Activated naive CD4-positive, alpha-beta T cell (primary cell): ENCODE measurements at places on chromosomes 3 and 15.
A peak's percentile ranks its signal among the peaks of the same experiment; 100 is the strongest.

DNA sequence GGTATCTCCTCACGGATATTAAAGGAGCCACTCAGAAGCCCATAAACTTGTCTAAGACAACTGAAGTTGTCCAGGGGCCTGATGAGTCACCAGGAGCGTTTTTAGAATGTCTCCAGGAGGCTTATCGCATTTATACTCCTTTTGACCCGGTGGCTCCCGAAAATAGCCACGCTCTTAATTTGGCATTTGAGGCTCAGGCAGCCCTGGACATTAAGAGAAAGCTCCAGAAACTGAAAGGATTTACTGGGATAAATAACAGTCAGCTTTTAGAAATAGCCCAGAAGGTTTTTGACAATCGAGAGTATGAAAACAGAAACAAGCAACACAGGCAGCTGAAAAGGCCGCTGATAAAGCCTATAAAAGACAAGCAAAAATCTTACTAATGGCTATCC lies 4.1 kb downstream of the DET1 start:
- DNase-seq, result no peak

- no peak for DNase-seq
Measured at GRCh38 chr3:99934975-99935797, 117.5 kb downstream of the CMSS1 start.

DNA sequence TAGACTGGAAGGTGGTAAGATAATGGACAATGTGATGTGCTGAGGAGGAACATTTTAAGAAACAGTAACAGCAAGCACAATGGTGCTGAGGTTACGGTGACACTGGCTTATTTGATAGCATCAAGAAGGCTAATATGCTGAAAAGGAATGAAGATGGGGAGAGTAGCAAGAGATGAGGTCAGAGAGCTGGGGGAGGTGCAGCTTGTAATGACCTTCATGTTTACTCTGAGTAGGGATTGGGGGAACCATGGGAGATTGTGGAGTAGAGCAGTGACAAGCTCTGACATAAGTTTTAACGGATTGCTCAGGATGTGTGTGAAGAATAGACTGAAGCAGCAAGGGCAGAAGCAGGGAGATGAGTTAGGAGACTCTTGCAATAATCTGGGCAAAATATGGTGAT lies 56.7 kb downstream of the DGKG start:
- no peak for DNase-seq

DNA sequence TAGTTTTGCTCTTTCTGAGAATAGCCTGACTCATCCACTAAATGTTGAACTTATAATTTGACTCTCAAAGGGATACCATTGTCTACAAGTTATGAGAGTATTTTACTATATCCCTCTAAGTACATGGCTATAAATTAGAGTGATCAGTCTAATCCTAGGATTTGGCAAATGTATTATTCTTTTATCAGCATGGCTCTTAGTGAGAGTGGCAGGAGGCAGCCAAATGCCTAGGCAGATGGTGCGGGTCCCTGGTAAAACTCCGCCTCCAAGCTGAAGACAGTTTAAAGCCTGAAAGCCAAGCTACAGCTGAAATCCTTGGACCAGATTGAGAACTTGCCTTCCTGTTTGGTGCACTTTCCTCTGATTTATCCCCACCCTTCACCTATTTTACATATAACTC lies 631.8 kb downstream of the SQOR start:
- DNase-seq, result no peak

DNA sequence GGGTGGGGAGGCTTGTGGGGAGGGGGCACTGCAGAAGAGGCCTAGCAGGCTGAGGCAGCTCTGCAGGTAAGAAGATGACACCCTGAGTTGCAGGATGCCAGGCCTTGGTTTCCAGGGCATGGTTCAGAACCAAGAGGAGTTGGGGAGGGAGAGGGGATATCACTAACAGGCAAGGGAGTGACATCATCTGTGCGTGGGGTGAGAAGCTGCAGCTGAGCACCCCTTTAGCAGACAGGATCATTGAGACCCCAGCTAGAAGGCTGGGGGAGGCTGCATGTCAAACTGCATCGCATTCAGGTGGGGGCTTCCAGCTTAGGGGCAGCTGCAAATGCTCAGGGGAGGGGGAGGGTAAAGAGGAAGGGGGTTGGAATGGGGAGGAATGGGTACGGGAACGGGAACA lies 23.0 kb downstream of the CACNA2D2 start:
- no peak for DNase-seq

DNA sequence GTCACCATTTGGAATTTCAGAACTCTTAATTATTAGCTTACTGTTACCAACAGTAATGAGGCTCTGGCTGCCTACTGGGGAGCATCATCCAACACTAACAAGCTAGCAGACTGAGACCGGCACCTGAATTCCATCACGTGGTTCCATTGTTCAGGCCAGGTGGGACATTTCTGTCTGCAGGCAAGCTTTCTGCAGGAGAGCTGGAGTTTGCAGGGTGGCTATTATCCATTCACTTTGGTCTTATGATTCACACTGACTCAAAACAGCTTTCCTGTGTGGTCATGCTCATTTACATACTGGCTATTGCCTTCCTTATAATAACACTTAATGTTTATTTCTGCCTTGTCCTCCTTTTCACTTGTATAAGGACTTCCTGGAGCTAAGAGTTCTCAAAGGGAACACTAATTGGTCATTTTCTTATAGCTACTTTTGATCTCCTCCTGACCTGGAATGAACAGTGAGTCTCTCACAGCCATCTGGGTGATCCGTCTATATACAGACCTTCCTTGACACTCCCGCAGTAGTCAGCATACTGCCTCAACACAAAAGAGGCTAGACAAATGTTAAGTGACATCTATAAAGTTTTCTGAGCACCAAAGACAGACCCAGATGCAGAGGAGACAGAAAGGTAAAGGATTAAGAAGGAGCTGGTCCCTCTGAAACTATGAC lies 695.4 kb downstream of the FHIT start:
- no peak for DNase-seq

GRCh38 chr3:135248213-135248612 lies 453.2 kb downstream of the EPHB1 start:
- DNase-seq, result no peak

GRCh38 chr15:66496951-66497501 lies 536 bp downstream of the SNAPC5 start:
- DNase-seq, result no peak

- no peak for DNase-seq
Measured at GRCh38 chr3:141410408-141410807, 42.1 kb downstream of the ZBTB38 start.

DNA sequence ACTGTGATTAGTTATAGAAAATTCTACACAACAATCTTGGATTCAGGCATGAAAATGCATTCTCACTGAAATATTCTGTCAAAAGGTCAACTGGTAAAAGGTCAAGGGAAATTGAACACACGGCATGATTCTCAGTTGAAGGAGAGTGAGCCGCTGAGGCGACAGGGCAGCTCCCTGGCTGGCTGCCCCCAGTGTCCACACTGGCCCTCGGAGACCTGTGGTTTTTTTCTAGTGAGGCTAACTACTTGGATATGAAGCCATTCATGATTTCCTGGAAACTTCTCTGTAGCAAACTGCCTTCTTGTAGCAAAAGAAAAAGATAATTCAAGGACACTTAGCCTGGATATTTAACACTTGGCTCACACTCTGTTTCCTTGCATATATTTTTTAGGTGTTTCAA lies 37.2 kb downstream of the AADACL2 start:
- DNase-seq, result no peak

DNA sequence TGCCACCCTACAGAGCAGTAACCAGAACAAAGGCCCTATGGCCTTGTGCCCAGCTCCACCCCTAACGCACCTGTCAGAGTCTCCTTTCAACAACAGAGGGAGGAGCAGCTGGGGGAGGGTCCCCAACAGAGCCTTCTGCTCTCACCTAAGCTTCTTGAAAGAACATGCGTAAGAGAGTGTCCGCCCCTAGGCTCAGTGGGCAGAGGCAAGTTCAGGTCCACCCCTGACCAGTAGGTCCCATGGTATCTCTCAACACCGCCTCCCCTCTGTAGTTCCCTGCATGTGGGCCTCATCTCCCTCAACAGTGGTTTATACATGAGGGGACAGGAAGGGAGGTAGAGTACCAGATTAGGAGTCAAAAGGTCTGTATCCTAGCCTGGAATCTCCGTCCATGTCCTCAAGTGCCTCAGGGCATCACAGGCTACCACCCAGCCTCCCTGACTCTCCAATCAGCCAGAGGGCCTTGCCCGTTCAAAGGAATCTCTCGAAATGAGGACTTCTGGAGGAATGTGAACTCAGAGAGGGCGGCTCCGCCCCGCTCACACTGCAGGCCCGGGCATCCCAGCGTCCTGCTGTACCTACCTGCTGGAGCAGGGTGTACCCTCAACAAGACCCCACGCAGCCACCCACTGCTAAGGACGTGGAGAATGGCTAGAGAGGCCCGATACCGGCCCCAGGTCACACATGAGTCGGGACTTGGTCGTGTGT lies 680 bp downstream of the POC1A start:
- DNase-seq, result no peak

- no peak for DNase-seq
Measured at GRCh38 chr3:121992601-121993560, 29.2 kb downstream of the ILDR1 start.

- no peak for DNase-seq
Measured at GRCh38 chr3:58559586-58559985, 17.6 kb downstream of the FAM107A start.

GRCh38 chr3:13099707-13100106 lies 26.5 kb upstream of the IQSEC1 start:
- no peak for DNase-seq

DNA sequence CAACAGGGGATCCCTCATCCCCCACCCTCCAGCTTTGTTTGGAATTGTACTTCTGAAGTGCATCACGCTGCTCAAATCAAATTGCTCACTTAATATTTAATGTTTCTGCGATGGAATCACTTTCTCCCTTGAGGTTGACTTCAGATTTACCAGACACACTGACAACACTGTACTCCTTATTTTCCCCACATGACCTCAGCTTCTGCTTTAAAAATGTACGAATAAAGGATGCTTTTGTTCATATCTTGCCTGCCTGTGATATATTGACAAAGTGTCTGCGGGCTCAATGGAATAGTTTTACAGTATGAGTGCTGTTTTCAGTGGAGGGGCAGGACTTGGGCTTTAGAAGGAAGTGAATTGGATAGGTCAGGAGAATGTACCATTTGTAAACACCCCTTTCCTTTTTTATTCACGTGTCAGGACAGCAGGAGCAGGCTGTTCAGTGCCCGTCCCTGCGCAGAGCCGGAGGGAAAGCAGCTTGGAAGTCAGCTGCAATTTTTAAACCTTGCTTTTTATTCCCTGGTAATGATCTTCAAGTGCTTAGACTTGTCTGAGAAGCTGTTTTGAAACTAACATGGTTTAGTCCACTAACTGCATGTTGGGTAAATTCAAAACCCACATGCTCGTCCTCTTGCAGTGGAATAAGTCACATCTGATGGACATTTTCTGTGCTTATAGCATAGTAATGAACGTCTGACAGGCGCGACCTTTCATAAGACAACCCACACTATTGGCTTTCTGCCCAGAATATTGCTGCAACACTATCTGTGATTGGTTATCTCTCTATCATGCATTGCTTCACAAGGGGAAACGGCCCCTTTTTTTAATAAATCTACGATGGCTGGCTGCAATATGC lies 29.9 kb downstream of the MBNL1 start:
- DNase-seq, result no peak

GRCh38 chr3:15271785-15272381 lies 60.5 kb downstream of the SH3BP5 start:
- DNase-seq, result peak; percentile 42

DNA sequence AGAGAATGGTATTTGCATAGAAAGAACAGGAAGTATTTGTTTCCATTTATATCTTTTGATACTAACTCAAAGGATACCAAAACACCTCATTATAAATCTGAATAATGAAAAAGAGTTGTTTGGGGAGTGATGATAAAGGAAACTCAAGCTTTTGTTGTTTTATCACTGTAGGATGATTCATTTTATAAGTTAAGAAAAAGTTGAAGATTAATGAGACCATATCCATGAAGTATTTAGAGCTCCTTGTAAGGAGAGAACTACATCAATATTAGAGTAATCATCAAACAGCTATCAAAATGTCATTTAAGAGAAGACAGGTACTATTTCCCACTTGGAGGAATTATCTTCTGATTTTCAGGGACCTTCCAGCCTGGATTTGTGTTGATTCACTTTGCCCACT lies 92.5 kb downstream of the EPHB1 start:
- no peak for DNase-seq

- no peak for DNase-seq
Measured at GRCh38 chr3:99767291-99767690, 50.4 kb upstream of the CMSS1 start.
